Brain (organoid and tissue), 16 donors: ENCODE measurements at places on chromosomes 4 and X. TPM values are rescaled to one million over a fixed set of nuclear protein-coding genes. Genes with fewer than 3 reads are reported as not detected.
A peak's percentile ranks its signal among the peaks of the same experiment; 100 is the strongest.

DNA sequence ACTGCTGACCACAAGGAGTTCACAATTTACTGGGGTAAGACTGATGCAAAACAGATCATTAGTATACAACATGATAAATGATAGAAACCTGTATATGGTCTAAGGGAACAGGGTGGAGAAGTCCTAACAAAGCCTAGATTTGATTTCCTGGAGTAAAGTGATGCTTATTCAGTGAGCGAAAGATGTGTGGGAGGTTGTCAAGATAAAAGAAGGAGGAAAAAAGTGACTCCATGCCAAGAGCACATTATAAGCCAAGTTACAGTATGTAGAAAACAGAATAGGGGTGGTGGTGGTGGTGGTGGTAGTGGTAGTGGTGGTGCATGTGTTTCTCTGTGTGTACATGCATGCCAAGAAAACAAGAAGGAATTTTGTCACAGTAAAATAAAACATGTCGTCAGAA is 325.2 kb downstream of the MAPK10 start:
- DNase-seq = no peak

The GSX2 gene
- polyA plus RNA-seq = 0.19 TPM

DNA sequence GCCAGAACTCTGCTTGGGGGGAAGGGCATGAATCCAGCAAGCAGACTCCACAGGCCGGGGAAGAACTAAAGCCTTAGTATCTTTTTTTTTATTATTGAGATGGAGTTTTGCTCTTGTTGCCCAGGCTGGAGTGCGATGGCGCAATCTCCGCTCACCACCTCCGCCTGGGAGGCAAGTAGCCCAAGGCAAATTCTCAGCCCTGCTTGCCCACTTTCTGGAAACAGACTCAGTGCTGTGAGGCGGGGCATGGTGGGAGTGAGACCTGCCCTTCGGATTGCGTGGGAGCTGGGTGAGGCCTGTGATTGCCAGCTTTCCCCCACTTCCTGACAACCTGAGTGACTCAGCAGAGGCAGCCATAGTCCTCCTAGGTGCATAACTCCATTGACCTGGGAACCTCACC is 348.8 kb downstream of the GASK1B start:
- no peak for DNase-seq

- DNase-seq = no peak
These were observed 26.3 kb upstream of the C4orf54 start for GRCh38 chr4:99683895-99684294.

DNA sequence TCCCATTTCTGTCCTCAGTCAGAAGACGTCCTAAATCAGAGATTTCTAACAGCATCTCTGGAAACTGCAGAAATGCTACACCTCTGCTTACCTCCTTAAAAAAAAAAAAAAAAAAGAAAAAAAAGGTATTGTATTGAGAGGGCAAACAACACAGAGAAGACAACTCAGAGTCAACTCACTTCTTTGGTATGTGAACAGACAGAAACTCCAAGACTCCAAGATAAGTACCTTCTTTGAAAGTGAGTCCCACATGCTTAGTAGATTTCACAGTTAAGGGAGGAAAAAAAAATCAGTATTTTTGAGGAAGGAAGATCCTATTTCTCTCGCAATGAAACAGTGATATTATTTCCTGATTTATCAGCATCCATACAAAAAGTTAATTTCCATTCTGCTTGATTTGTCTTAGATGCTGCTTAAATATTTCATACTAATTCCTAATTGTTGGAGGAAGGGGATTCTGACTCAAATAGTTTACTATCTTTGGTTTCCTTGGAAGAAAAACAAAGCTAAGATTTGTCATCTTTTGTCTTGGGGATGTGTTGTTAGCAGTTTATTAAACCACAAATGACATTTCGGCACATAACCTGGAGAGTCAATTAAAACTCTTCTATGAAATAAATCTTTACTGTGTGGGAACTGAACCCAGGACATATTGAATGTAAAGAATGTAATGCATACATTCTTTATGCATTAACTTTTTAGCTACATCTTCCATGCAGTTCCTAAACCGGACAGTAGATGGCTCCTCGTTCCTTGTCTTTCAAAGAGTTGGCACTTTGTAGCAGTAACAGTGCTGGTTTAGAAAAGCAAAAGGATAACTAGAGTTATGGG is 4.7 kb downstream of the RASGEF1B start:
- DNase-seq = peak; percentile 94

GRCh38 chr4:5477613-5478012 is 230.7 kb downstream of the EVC2 start:
- DNase-seq = no peak

The SRPX gene
- polyA plus RNA-seq = 7.4 TPM

DNA sequence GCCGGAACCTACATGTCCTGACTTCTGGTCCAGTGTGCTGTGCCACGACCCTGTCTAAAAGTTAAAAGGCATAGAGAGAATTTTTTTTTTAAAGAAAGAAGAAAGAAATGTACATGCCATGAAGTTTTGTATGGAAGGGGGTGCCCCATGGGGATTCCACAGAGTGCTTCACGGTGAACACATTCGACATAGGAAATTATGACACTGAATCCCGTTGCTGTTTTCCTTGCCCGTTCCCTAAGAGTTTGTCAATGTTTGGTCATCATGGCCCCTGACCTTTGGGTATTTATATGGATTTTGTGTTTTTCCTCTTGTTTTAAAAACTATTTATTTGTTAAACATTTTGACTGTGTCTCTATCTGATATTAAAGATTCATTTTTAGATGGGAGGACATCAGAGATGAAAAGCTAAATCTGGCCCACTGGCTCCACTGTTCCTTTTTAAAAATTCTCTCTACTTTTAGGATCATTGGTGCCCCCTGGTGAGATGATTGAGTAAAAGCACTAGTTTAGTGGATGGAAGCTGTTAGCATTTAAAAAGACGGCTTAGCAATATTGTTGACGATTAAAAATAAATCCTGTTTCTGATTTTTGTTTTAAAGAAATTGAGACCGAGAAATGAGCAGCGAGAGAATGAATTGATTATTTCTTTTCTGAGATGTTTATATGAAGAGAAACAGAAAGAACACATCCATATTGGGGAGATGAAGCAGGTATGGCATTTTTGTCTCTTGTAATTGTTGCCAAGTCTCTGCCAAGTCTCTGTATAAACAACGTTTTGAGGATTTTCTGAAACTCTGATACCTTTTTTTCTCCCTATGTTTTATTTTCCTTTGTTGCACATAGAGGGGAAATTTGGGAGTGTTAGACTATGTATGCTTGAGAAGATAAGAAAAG is 75.0 kb downstream of the PTTG2 start:
- DNase-seq = peak; percentile 75

The PCDH19 gene
- 3.3 TPM for polyA plus RNA-seq

GRCh38 chr4:127217586-127218229 is 415.0 kb upstream of the INTU start:
- no peak for DNase-seq

DNA sequence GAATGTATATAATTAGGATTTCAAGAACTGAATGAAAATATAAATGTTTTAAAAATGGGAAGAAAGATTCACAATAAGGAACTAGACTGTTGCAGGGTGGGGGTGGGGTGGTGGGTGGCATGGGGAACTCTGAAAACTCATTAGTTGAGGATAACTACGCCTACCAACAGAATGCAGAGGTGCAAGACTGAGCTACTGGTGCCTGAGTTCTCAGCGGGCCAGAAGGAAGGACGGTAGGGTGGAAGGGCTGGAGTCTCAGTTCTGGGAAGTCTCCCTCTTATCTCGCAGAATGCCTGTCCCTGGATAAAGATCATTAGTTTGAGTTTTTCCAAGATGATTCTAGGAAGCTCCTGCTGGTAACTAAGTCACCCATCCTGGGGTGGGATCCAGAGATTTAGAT is 1.3 kb upstream of the SOD3 start:
- no peak for DNase-seq

- DNase-seq = no peak
These were observed 21.3 kb downstream of the ABCG2 start for GRCh38 chr4:88137112-88137511.

DNA sequence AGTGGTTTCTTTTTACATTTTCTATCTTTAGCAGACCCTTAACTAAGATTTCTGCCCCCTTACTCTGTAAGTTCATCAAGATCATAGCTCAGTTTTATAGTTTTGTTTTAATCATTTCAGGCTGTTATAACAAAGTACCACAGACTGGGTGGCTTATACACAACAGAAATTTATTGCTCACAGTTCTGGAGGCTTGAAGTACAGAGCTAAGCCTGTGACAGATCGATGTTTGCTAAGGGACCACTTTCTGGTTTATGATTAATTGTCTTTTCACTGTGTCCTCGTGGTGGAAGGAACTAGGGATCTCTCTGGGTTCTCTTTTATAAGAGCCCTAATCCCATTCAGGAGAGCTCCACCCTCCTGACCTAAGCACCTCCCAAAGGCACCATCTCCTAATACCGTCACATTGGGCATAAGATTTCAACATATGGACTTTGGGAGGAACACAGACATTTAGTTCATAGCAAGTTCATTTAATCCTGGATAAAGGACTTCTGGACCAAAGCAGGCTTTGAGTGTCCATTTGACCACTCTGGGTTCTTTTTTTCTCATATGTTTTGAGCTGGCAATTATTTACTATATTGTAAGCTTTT is 137.0 kb upstream of the IL15 start:
- no peak for DNase-seq

The SERPINA7 gene
- polyA plus RNA-seq = not detected
